Glomerular endothelial cell (primary cell): ENCODE measurements at places on chromosomes 4 and X. TPM values are rescaled to one million over a fixed set of nuclear protein-coding genes. Genes with fewer than 3 reads are reported as not detected.

STK26 gene
- total RNA-seq: 2.8 and 4.4 TPM in 2 replicates

GRCh38 chr4:143554728-143555597 lies 41.5 kb downstream of the SMARCA5 start:
- no peak for DNase-seq

GBA3 gene
- not detected in 2 replicates for total RNA-seq

WNK3 gene
- 1.1 TPM in 2 replicates for total RNA-seq

GRCh38 chrX:129785160-129785947 lies 5.6 kb downstream of the SASH3 start:
- DNase-seq: no peak

SSX1 gene
- not detected in 2 replicates for total RNA-seq

DNA sequence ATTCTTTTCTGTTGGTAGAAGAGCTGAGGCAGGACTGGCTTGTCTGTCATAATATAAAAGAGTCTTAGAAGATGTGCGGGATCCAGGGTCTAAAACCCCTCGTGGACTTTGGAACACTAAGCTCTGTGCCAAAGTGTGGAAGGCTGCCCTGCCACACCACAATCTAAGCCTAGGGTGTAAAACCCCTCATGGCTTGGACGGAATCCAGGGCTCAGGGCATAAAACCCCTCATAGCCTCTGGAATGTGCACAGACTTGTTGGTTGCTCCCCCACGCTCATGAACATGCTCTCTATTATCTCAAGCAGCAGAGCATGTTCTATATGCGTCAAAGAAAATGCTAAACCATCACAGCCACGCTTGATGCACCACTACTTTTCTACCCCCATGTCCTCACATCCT lies 483.6 kb downstream of the GABRG1 start:
- DNase-seq: no peak

INTS12 gene
- 24.7 and 31.3 TPM in 2 replicates for total RNA-seq

RAB40A gene
- 0.12 TPM in 1 of 2 replicates, not detected in the other for total RNA-seq

FRYL gene
- total RNA-seq: 51.8 and 72.9 TPM in 2 replicates

GRCh38 chrX:121598356-121598755 lies 550.9 kb downstream of the GLUD2 start:
- DNase-seq: no peak

- no peak for DNase-seq
These were observed 50.8 kb downstream of the WWC2 start for GRCh38 chr4:183149616-183150539.

ARHGAP36 gene
- not detected in 2 replicates for total RNA-seq

GSX2 gene
- total RNA-seq: not detected in 2 replicates

GRID2 gene
- total RNA-seq: not detected in 2 replicates

PLCXD1 gene
- total RNA-seq: 8.4 and 10.6 TPM in 2 replicates

GRCh38 chr4:146485968-146486367 lies 35.8 kb downstream of the SLC10A7 start:
- DNase-seq: no peak

- no peak for DNase-seq
These were observed 65.4 kb downstream of the CCKAR start for GRCh38 chr4:26424838-26425237.

- DNase-seq: no peak
These were observed 60.2 kb downstream of the MTMR1 start for GRCh38 chrX:150753357-150753756.
